ENCODE measurements at places on chromosomes 3 and 15.
A peak's percentile ranks its signal among the peaks of the same experiment; 100 is the strongest.

DNA sequence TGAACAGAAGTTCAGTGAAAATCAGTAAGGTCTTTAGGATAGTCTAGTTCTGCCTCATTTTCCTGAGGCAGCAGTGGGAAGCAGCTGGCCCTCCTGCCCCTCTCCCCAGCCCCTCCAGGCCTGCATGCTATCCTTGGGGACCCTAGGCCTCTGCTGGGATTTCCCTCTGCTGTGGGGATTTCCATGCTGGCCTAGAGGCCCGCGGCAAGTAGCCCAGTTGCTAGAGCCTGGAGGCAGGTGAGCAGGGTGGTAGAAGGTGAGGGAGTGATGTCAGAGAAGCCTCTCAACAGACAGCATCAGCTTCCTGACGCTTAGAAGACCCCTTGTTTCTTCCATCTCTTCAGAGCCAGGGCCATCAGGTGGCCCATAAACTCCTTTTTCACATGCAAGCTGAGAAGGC is 305.8 kb upstream of the THBS1 start:
- no peak for ATAC-seq

GRCh38 chr15:101359365-101359947 is 64.4 kb upstream of the SNRPA1 start:
- ATAC-seq: no peak

GRCh38 chr3:5220193-5220592 is 32.7 kb downstream of the EDEM1 start:
- ATAC-seq: no peak

- no peak for ATAC-seq
Observed at GRCh38 chr15:36080759-36081158, 498.7 kb upstream of the CDIN1 start.

GRCh38 chr3:111954228-111954990 is 24.4 kb upstream of the ABHD10 start:
- ATAC-seq: peak; percentile 89

GRCh38 chr15:81185631-81186295 is 10.9 kb upstream of the IL16 start:
- no peak for ATAC-seq

- no peak for ATAC-seq
Observed at GRCh38 chr3:170397685-170398084, 21.0 kb upstream of the CLDN11 start.

DNA sequence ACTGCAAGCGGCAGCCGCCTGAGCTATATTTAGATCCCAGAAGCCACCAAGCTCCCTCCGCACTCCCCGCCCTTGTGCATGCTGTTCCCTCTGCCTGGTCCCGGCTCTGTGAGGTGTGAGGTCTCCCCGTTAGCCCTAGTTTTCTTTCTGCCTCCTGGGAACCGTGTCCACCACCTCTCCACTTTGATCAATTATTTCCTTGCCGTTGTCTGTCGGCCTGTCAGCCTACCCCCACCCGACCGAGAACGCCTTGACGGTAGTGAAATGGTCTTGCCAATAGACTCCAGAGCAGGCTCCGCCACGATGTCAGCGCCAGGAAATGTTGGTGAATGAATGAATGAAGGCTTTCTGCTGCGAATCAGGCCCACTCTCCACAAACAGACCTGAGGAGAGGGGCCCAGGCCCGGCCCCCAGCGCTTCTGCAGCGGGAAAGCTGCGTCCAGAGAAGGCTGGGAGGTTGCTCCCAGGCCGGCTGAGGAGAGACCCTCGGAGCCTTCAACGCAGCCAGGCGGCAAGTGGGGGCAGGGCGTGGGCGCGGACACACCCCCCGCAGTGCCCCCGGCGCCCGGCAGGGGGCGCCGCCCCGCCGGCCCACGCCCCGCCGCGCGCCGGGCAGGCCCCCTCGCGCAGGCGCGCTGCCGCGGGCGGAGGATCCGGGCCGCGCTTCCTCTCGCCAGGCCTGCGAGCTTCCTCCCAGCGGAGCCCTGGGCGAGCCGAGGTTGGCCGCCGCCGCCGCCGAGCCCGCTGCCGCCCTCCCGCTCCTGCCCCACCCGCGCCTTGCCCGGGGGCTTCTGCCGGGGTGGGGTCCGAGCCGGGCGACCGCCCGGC is at the start of gene CSK:
TSS of gene CSK (plus strand) at position 650 of the 828 bp plus-strand sequence. CDS start 16,218 bp downstream, outside the sequence.
- ATAC-seq: peak; percentile 51

DNA sequence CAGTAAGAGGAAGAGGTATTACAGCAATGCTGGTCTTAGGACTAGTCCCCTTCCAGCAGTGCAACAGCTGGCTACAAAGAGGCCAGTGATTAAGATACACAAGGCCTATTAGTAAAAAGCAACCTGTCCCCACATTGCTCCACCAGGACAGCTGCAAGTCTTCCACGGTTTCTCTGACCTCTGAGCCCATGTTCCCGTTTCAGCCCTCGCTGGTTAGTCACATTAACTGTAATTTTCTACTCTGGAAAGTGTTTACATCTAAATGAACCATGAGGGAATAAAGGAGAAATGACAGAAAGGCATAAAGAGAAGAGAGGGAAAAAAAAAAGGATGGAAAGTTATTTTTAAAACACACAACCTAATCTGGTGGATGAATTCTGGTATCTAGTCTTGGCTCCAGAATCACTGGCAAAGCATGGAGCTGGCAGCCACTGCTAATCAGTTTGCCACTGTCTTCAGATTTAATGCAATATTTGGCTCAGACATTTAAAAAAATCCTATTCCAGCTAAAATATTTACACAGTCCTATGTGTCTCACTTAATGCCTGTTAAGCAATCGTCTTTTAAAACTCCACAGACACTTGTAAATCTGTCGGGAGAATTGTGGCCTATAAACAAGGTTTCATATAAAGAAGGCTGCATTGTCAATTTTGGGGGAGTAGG is 154.9 kb downstream of the GREM1 start:
- peak; percentile 17 for ATAC-seq

DNA sequence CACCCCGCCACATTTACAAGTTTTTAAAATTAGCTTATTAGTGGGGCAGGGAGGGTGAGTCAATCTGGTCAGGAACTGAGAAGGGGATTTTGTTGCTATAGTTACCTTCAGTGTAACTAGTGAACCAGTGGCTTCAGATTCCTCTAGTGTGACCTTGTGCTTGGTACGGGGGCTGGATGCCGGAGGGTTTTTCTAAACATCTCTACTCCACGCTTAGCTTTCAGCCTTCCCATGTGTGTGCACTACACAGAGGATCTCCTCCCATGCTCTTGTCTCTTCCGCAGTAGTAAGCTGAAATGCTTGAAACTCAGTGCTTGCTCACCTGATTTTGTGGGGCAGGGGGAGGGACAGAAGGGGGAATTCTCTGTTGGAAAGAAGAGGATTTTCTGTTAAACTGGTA is 67.9 kb upstream of the AKAP13 start:
- ATAC-seq: no peak

DNA sequence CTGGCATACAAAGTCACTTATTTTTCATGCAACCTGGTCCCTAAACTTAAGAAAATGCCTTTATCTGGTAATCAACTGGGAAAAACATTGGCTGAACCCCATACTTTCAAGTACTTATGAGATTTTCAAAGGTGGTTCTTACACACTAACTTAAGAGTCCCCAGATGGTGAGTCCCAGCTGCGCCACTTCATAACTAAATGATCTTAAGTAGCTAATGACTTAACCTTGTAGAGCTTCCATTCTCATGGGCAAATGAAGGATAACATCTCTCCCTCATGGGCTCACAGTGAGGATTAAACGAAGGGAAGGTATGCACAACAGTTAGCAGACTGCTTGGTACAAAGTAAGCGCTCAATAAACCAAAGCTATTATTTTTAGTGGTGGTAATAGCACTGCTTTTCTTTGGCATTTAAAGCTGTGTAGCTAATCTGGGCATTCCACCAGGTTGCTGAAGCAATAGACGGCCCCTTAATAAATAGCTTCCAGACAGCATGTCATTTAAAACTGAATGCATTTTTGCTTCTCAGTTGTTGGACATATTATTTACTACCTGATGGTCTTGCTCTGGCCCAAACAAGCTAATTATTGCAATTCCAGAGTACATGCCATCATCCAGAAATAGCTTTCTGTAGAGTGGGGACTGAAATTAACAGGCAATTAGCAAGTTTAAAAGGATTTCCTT is 55.4 kb downstream of the LIPC start:
- no peak for ATAC-seq

GRCh38 chr3:46664188-46664970 is 29.1 kb downstream of the ALS2CL start:
- no peak for ATAC-seq

DNA sequence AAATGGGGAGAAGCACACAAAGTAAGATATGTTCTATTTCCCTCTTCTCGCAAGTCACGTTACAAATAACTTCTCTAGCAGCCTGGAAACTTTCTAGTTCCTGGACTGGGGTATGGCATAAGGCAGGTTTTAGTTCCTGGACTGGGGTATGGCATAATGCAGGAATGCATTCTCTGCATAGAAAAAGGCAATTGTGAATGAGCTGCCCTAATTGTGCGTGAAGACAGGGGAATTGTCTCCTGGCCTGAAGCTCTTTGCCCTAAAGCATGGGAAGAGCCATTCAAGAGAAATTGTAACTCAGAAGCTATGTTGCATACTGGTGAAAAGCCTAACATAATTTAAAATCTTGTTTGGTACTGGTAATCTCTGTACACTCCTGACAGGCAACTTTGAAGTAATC is 54.3 kb upstream of the CBLB start:
- ATAC-seq: no peak

- ATAC-seq: peak; percentile 53
Observed at GRCh38 chr3:12479919-12480427, 4.3 kb upstream of the TSEN2 start.

GRCh38 chr3:102089904-102090720 is 240.8 kb downstream of the NFKBIZ start:
- ATAC-seq: peak; percentile 82

- ATAC-seq: peak; percentile 85
Observed at GRCh38 chr15:90286678-90287077, 21.2 kb downstream of the NGRN start.

GRCh38 chr3:30347679-30348216 is 258.7 kb upstream of the TGFBR2 start:
- peak; percentile 76 for ATAC-seq

DNA sequence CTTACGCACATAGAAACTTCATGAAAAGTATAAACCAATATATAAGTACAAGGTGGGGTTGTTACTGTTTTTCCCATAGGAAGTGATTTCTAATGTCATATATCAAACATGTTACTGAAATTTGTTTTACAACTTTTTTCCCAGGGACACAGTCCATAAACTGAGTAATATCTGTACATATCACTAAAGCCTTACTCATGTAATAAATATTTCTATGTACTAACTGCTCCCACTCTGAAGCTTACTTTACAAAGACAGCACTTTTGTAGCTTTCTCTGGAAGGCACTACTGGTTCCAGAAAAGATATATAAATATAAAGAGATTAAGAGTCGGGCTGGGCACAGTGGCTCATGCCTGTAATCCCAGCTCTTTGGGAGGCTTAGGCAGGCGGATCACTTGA is 91.7 kb downstream of the MYO5A start:
- no peak for ATAC-seq

DNA sequence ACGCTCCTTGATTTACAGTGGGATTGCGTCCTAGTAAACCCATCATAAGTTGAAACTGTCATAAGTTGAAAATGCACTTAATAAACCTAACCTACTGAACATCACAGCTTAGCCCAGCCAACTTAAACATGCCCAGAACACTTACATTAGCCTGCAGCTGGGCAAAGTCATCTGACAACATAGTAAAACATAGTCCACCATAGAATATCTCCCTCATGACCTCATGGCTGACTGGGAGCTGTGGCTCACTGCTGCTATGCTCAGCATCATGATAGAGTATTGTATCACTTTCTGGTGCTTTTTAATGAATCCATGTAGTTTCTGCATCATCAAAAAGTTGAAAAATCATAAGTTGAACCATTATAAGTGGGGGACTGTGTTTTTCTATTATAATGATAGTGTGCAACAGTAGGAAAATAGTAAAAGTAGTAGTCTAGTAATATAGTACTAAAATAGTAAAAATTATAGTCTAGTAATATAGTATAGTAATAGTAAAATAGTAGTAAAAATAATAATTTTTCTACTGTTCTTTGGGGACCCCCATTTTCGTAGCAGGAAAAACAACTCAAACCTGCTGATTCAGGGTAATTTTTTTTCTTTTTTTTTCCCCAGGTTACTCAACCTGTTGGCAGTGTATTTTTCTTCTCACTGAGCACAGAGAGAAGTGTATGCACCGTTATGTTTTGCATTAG is 233.5 kb downstream of the MYRIP start:
- ATAC-seq: peak; percentile 64

DNA sequence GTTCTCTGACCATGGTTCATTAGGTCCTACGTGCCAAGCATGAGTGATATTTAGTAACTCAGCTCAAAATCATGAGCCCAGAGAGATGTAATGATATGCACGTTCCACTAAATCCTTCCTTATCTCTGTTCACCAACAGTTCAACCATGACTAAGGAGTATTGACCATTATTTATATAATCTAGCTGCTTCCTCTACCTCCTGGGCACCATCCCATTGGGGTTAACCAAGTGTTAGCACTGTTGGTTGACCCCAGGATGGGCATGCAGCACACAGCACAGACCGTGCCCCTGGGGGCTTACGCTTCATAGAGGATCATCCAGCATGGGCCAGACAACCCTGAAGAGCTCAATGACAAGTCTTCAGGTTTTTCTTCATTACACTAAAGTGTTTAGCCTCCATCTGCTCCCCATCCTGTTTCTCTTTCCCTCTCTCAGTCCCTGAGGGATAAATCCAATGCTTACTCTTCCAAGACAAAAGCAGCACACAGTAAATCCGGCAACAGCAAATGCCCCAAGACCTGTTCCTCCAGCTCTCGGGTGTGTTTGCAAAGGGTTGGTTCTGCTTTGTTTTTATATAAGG is 10.4 kb downstream of the FAM174B start:
- no peak for ATAC-seq

DNA sequence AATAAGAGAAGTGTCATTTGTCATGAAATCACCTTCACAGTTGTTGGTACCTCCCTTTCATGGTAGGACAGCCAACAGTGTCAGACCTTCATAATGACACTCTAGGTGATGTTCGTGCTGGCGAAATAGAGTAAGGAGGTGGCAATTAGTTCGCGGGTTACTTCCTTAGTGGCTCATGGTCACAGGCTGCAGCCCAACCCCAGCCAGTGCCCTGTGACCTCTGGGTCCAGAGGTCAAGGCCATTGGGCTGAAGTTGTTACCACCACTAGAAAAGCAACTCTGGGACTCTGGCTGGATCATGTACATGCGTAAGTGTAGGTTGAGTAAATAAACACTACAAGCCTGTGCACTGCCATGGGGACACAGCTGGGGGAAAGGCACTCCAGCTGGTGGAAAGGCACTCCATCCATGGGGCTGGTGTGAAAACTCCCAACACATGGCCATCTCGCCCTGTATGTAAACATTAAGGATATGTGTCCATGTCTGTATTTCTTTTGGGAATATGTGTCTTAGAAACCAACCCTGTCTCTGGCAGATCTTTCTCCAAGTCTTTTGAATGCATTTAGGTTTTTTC is 106.7 kb downstream of the RYK start:
- ATAC-seq: no peak
